ENCODE measurements at places on chromosomes 4 and X. TPM values are rescaled to one million over a fixed set of nuclear protein-coding genes. Genes with fewer than 3 reads are reported as not detected.

The PTPN13 gene
- 8.9 TPM for total RNA-seq

DNA sequence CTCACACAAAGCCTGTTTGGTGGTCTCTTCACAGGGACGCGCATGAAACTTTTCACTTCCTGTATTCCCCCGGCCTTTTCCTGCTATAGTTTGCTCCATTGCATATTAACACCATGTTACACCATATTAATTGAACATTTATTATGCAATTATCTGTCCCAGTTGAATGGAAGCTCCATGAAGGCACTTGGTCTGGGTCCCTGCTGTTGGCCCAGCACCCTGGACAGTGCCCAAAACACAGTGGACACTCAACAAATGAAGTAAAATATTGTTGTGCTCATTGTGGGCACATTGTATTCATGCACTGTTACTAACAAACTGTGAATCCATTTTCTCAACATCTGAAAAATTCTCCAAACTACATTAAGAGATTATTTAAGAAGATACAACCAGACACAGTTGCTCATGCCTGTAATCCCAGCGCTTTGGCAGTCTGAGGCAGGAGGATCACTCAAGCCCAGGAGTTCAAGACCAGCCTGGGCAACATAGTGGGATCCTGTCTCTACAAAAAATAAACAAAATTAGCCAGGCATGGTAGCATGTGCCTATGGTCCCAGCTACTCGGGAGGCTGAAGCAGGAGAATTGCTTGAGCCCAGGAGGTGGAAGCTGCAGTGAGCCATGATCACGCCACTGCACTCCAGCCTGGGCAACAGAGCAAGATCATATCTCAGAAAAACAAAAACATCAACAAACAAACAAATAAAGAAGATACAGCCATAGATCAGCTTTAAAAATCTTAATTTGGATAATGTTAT is 292.7 kb upstream of the TENM3 start:
- no peak for DNase-seq

DNA sequence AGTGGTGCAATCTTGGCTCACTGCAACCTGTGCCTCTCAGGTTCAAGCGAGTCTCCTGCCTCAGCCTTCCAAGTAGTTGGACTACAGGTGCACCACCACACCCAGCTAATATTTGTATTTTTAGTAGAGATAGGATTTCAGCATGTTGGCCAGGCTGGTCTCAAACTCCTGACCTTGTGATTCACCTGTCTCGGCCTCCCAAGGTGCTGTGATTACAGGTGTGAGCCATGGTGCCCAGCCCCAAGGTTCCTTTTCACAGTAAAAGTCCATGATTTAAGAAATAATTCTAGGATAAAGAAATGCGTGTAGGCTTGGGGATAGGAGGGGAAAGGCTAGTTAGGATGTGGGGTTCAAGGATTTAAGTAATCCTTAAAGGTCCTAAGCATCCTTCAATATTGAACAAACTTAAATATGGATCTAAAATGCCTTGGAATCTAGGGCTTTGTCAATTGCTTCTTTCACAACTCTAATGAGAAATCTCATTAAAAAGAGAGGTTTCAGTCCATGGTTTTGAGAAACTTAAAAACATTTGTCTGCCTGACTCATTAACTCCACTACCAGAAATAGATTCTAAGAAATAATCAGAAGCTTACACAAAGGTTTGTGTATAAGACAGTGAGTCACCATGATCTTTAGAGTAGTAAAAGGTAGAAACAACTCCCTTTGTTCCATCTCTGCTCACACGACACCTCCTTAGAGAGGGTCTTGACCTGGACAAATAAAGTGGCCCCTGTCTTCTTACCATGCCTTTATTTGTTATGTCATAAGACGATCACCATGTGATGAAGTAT is 203.2 kb downstream of the PTTG2 start:
- peak; percentile 52 for DNase-seq

GRCh38 chrX:67044029-67044653 is 405.3 kb upstream of the EDA2R start:
- DNase-seq, result no peak

Data from HT-29 (cell line).